ENCODE measurements at places on chromosomes 12 and 14. TPM values are rescaled to one million over a fixed set of nuclear protein-coding genes. Genes with fewer than 3 reads are reported as not detected.
A peak's percentile ranks its signal among the peaks of the same experiment; 100 is the strongest.

- H3K4me1 ChIP-seq = no peaks in the 10 kb centered on the region
- H3K36me3 ChIP-seq = no peaks in the 10 kb centered on the region
- no peak overlapping the region for H3K27ac ChIP-seq
- DNase-seq = no peak
Observed at GRCh38 chr12:114694436-114695304, 10.7 kb upstream of the TBX3 start.

DNA sequence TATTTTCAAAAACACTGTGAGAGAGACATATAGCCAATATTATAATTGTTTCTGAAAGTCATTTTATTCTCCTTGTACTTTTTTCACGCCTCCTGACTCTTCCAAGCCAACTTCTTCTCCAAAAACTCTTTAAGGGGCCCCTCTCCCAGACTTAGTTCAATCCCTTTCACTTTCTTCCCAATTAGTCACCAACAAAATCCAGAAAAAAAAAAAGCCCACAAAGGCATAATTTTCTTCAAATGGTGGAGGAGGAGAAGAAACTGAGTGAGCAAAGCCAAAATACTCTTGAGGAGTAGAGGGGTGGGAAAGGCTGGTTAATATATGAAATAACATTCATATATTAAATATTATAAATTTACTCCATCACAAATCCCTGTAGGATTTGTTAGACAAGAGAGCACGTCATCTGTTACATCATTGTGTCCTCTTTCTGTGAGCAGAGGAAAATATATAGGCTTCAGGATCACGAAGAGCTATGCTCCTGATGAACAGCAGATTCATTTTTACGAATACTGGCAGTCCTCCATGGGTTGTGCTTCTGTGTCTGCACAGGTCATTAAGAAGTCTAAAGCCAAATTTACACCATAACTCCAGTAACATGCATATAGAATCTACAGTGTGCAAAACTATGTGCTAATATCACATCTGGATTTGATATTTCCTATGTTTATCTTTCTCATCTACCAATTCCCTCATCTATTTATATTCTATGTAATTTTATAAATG is 25.9 kb upstream of the NID2 start:
- no peak overlapping the region for H3K4me3 ChIP-seq
- H3K36me3 ChIP-seq = no peaks in the 10 kb centered on the region
- no peak for DNase-seq
- no peaks in the 10 kb centered on the region for H3K4me1 ChIP-seq
- H3K27ac ChIP-seq = no peak overlapping the region

BRI3BP gene
- 6.8 TPM for polyA plus RNA-seq

GRCh38 chr12:7411343-7411742 is 32.6 kb downstream of the CD163L1 start:
- H3K4me1 ChIP-seq = no peaks in the 10 kb centered on the region
- no peak for DNase-seq
- H3K36me3 ChIP-seq = no peaks in the 10 kb centered on the region
- no peak overlapping the region for H3K4me3 ChIP-seq
- H3K27ac ChIP-seq = no peak overlapping the region

- H3K4me1 ChIP-seq = peaks cover 17% of the 10 kb centered on the region
- no peaks in the 10 kb centered on the region for H3K36me3 ChIP-seq
- H3K27ac ChIP-seq = no peak overlapping the region
- H3K4me3 ChIP-seq = no peak overlapping the region
- no peaks in the 10 kb centered on the region for H3K27me3 ChIP-seq
Observed at GRCh38 chr14:101963052-101963451, 1.3 kb upstream of the DYNC1H1 start.

DNA sequence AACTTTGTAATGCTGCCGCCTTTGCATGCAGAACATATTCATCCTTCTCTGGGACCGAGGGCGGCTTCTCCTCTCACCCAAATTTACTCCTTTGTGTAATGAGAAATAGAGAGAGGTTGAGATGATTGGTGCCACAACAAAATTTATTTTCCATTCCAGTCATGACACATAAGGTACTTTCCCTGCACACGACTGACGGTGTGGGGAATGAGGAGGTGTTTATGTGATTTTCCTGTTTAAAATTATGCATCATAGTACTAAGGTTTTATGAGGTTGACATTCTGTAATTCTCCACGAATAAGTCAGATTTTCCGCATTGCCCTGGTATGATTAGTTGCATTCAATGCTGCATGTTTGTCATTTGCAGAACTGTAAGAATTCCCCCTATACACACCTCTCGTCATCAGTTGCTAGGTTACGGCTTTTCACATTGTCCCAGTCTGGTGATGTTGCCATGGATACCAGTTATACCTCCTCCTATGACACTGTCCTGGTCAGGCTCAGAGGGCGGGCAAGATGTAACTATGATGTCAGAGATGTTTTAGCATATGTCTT is 23.1 kb downstream of the BICDL1 start:
- H3K36me3 ChIP-seq = no peaks in the 10 kb centered on the region
- peaks cover 7% of the 10 kb centered on the region for H3K4me1 ChIP-seq
- peak; percentile 79 for DNase-seq
- H3K27ac ChIP-seq = no peak overlapping the region
- H3K27me3 ChIP-seq = no peaks in the 10 kb centered on the region

GRCh38 chr14:70139384-70139783 is 49.4 kb downstream of the SLC8A3 start:
- H3K27me3 ChIP-seq = no peaks in the 10 kb centered on the region
- no peaks in the 10 kb centered on the region for H3K4me1 ChIP-seq
- no peaks in the 10 kb centered on the region for H3K36me3 ChIP-seq

GRCh38 chr12:42568952-42569915 is 20.3 kb downstream of the PRICKLE1 start:
- DNase-seq = peak; percentile 72
- no peak overlapping the region for H3K4me3 ChIP-seq
- no peaks in the 10 kb centered on the region for H3K27me3 ChIP-seq
- no peaks in the 10 kb centered on the region for H3K4me1 ChIP-seq
- H3K27ac ChIP-seq = no peak overlapping the region

C12orf43 gene
- polyA plus RNA-seq = 6.7 TPM

DNA sequence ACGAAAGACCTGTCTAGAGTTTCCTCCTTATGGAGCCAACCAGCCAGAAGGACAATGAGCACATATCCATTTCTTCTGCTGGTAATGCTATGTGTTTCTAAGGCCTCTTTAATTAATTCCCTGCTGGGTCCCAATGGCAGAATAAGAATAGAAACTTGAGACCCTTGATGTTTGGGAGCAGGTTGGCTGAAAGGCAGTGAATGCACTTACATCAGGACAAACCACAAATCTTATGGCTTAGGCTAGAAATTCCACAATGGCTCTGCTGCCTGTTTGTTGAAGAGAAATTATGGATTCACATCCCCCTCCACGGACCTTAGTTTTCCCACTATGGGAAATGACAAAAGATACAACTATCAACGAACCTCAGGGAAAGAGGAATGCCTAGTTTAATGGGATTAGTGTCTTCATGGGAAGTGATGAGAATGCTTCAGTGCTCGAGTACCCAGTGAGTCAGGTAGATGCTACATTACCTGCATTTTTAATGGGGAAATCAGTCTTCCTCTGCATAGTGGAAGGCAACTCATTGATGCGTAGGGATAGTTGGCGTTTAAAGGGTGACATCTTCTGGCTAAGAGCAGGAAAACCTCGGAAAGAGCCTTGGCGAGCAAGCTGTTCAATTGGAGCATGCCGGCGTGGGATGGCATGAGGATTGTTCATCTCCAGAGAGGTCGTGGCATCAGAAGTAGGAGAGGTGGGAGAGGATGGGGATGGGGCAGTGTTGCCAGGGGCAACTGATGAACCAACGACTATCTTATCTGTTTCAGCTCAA is 46.5 kb downstream of the PAPLN start:
- no peaks in the 10 kb centered on the region for H3K27me3 ChIP-seq
- peaks cover 79% of the 10 kb centered on the region for H3K36me3 ChIP-seq
- no peak overlapping the region for H3K27ac ChIP-seq
- H3K4me1 ChIP-seq = no peaks in the 10 kb centered on the region
- DNase-seq = no peak

AACS gene
- 6.1 TPM for polyA plus RNA-seq

ZNF891 gene
- 1.5 TPM for polyA plus RNA-seq

- no peaks in the 10 kb centered on the region for H3K36me3 ChIP-seq
- no peaks in the 10 kb centered on the region for H3K27me3 ChIP-seq
- no peaks in the 10 kb centered on the region for H3K4me1 ChIP-seq
- no peak for DNase-seq
- H3K4me3 ChIP-seq = no peak overlapping the region
Observed at GRCh38 chr14:77260631-77261030, 10.4 kb downstream of the NGB start.

GRCh38 chr12:52945389-52946232 is 3.3 kb upstream of the KRT18 start:
- DNase-seq = no peak
- H3K27me3 ChIP-seq = peaks cover 10% of the 10 kb centered on the region
- no peak overlapping the region for H3K27ac ChIP-seq
- no peaks in the 10 kb centered on the region for H3K36me3 ChIP-seq
- peaks cover 3% of the 10 kb centered on the region for H3K4me1 ChIP-seq

MIP gene
- polyA plus RNA-seq = not detected

DNA sequence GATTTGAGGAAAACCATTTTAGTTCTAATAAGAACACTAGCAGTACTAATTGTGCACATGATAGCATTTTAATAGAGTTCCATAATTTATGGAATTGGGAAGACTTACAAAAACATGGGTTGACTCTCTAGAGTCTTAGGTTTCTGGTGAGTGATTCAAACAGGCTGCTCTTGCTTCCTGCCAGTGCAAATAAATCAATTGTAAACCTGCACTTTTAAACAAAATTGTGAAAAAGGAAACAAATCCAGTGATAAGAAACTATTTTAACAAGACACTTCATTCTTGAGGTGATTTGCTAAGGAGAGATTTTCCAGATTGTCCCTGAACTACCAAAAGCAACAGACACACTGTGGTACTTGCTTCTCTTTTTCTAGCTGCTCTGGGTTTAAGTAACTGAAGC is 112.2 kb downstream of the CACNA1C start:
- H3K4me3 ChIP-seq = no peak overlapping the region
- no peaks in the 10 kb centered on the region for H3K4me1 ChIP-seq
- H3K27me3 ChIP-seq = no peaks in the 10 kb centered on the region
- H3K36me3 ChIP-seq = no peaks in the 10 kb centered on the region
- H3K27ac ChIP-seq = no peak overlapping the region
- DNase-seq = no peak

GRCh38 chr12:22333713-22334409 is 646 bp downstream of the ST8SIA1 start:
- no peak overlapping the region for H3K4me3 ChIP-seq
- peaks cover 44% of the 10 kb centered on the region for H3K27me3 ChIP-seq
- DNase-seq = peak; percentile 13

DNA sequence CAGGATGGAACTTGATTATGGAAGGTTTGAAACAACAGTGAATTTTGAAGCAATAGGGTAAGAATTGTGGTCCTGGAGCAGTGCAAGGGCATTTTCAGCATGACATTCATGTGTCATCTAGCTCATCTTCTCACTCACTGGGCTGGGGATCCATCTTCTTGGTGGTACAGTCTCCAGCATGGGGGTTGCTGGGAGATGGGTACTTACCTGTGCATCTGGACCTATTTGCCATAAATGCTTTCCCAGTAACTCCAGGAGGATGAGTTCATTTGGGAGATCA is 7.2 kb downstream of the HSP90AA1 start:
- H3K4me1 ChIP-seq = no peaks in the 10 kb centered on the region
- peaks cover 3% of the 10 kb centered on the region for H3K36me3 ChIP-seq
- no peak for DNase-seq
- H3K4me3 ChIP-seq = no peak overlapping the region

LGR5 gene
- 0.06 TPM for polyA plus RNA-seq

DNA sequence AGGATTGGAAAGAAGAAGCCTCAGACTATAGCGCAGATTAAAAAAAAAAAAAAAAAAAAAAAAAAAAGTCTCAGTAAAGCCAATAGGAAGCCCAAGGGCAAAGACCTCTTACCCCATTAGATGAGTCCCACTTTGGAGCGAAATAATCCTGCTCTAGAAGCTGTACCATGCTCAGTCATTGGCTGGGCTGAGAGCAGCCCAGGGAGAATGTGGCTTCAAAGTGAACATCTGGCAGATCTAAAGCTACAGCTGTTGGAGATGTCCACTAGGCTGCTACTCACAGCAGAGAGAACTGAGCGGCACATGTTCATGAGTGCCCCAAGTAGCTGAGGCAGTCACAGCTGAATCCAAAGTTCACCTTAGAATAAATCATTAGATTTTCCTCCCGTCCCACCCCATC is 560.9 kb downstream of the MED13L start:
- H3K36me3 ChIP-seq = no peaks in the 10 kb centered on the region
- no peaks in the 10 kb centered on the region for H3K27me3 ChIP-seq
- H3K27ac ChIP-seq = no peak overlapping the region
- H3K4me1 ChIP-seq = no peaks in the 10 kb centered on the region
- no peak overlapping the region for H3K4me3 ChIP-seq
- DNase-seq = no peak

- H3K4me1 ChIP-seq = peaks cover 24% of the 10 kb centered on the region
- H3K4me3 ChIP-seq = no peak overlapping the region
- no peak for DNase-seq
- H3K27ac ChIP-seq = no peak overlapping the region
- H3K36me3 ChIP-seq = no peaks in the 10 kb centered on the region
Observed at GRCh38 chr14:92549859-92550230, 36.3 kb downstream of the RIN3 start.

DNA sequence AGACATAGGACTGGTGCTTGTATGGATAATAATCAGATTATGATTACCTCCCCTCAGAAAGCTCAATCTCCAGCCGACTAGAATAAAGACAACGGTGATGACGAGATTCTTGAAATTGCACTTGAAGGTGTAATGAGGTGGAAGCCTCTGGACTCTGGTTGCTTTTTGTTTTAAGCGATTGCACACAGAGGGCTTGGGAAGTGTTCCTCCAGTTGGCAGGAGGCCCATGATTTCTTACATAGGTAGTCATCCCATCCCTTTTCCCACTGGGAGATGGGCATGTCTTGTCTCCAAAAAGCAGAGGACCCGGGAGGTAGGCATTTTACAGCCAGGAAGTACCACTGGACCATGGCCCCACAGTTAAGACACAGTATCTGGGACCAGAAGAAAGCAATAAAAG is 165.7 kb upstream of the FKBP4 start:
- no peaks in the 10 kb centered on the region for H3K4me1 ChIP-seq
- H3K27ac ChIP-seq = no peak overlapping the region
- no peaks in the 10 kb centered on the region for H3K36me3 ChIP-seq
- no peak for DNase-seq

GRCh38 chr14:83006121-83006670 is 1472.5 kb upstream of the SEL1L start:
- H3K4me3 ChIP-seq = no peak overlapping the region
- no peak for DNase-seq
- no peak overlapping the region for H3K27ac ChIP-seq
- no peaks in the 10 kb centered on the region for H3K27me3 ChIP-seq
- H3K36me3 ChIP-seq = no peaks in the 10 kb centered on the region

Data from B cell (primary cell).